Substantia nigra (tissue), 51 donors: ENCODE measurements at places on chromosomes 5 and 9.

GRCh38 chr5:142179776-142180387 is 71.3 kb downstream of the NDFIP1 start:
- DNase-seq = no peak

DNA sequence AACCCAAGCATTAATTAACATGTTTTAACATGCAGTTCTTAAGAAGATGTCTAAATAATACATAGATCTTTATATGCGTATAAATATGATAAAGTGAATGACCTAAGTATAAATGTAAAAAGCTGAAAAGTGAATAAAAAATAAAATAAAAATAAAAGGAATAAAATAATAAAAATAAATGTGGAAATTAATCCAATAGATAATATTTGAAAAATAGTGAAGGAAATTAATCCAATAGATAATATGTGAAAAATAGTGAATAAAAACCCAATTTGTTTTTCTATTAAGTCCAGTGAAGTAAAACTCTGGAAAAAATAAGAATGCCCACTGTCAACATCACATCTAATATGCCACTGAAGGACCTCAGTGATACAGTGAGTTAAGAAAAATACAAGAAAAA is 180.6 kb upstream of the SLC27A6 start:
- DNase-seq = no peak

GRCh38 chr9:87568401-87568800 is 70.7 kb downstream of the DAPK1 start:
- DNase-seq = no peak

DNA sequence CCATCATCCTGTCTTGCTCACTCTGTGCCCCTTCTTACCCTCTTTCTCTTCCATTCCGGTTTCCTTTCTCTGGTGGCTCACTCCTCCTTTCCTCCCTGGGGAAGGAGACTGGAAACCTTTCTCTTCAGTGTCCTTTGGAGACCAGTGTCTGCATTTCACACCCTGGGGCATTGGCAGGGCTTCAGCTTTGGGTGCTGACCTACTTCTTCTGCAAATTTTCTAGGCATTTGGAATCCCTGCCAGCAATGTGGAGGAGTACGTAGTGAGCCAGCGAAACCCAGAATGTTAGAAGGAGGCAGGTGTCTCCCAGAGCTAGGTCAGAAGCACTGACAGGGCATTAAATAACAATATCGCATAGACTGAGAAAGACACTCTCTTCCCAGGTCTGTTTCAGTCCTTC is 122.2 kb downstream of the SLC28A3 start:
- no peak for DNase-seq
